ENCODE measurements at places on chromosomes 16 and 17. TPM values are rescaled to one million over a fixed set of nuclear protein-coding genes. Genes with fewer than 3 reads are reported as not detected.

SIRT7 gene
- 7.6 TPM for total RNA-seq

SRCIN1 gene
- not detected for total RNA-seq

AGRP gene
- not detected for total RNA-seq

RSKR gene
- total RNA-seq, result 3.9 TPM

TEKT1 gene
- not detected for total RNA-seq

DNA sequence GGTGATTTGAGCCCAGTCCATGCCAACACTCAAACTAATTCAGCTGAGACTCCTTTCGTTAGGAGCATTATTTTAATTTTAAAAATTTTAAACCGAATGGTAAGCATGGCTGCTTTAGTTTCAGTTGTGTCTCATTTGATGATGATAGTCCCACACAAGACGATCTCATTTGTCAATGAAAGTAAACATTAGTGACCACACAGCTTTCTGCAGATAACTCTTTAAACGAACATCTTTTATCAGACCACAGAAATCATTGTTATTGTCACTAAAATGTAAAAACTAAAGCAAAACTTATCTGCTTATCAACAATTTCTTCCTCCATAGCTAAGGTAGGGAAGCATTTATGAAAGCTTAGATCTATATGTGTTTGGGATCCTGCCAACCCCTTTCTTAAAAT is 382.2 kb downstream of the ZFHX3 start:
- DNase-seq, result no peak
